ENCODE measurements at places on chromosomes 7 and 10. TPM values are rescaled to one million over a fixed set of nuclear protein-coding genes. Genes with fewer than 3 reads are reported as not detected.

DLX6 gene
- not detected for total RNA-seq

PAPOLB gene
- not detected for total RNA-seq

DNA sequence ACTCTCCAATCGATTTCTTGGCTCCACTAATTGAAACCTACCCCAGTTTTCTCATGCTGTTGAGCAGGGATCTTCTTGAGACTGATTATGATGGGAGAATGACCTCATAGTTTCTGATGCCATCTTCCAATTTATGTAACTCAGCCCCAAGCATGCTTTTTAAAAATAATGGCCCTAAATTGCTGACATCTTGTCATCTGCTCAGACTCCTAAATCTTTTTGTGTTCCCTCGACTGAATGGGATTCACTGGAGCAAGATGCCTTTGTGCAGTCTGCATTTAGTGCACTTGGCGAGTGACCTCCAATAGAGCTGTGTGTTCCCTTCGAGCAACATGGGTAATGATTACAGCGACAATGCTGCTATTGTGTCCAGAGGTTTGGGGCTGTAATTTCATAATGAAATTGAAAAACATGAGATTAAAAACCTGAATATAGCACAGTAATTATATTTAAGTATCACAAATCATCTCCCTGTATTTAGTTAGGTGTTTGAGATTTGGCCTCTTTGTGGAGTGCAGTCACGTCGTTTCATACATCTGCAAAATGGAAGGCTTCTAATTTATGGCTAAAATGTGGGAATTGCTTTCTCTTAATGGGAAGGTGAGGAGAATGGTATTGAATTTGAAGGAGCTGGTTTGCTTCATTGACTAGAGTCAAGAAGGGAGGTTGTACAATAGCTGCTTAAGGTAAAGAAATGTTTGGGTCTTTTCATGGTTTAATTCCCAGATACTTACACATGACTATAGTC is 192.9 kb downstream of the AUTS2 start:
- DNase-seq, result no peak

DNA sequence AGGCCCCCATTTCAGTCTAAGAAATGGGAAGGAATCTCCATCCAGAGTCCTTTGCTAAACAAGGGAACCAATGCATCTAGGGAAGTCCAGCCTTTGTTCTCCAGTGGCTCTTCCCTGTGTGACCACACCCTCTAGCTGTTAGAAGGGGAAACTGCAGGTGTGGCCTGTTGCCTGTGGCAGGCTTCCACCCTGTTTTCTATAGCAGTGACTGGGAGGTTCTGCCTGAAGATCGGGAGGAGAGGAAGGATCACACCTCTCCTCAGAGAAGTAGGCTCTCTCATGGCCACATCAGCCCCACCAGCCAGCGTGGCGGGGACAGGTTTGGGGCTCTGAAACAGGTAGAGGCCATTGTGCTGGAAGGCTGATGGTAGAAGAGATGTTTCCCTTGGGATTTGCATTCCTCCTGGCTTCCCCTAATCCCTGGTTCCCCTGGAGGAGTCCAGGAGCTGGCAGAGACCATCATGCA is 47.7 kb upstream of the TRIM8 start:
- DNase-seq, result no peak

- DNase-seq, result no peak
Observed at GRCh38 chr7:149724661-149725425, 48.5 kb downstream of the ZNF467 start.

GRCh38 chr7:73749931-73750776 is 11.6 kb upstream of the ABHD11 start:
- no peak for DNase-seq

ZNF316 gene
- 13.9 TPM for total RNA-seq

GRCh38 chr10:124579011-124579399 is 117.4 kb downstream of the LHPP start:
- peak; percentile 33 for DNase-seq

- DNase-seq, result no peak
Observed at GRCh38 chr10:92822060-92822634, 26.2 kb upstream of the EXOC6 start.

- DNase-seq, result no peak
Observed at GRCh38 chr10:73060738-73061635, 35.7 kb downstream of the P4HA1 start.

RASA4B gene
- 85.7 TPM for total RNA-seq

- no peak for DNase-seq
Observed at GRCh38 chr10:133481086-133481643, 27.4 kb downstream of the SCART1 start.

PRSS37 gene
- not detected for total RNA-seq

- no peak for DNase-seq
Observed at GRCh38 chr7:116139807-116140206, 70.5 kb upstream of the TES start.

Measured in psoas muscle (tissue), 8 donors.